ENCODE measurements at places on chromosomes 11 and 22. TPM values are rescaled to one million over a fixed set of nuclear protein-coding genes. Genes with fewer than 3 reads are reported as not detected.

- H3K4me1 ChIP-seq = no peaks in the 10 kb centered on the region
- no peak overlapping the region for H3K27ac ChIP-seq
- peaks cover 2% of the 10 kb centered on the region for H3K27me3 ChIP-seq
- H3K36me3 ChIP-seq = no peaks in the 10 kb centered on the region
- DNase-seq = no peak
Observed at GRCh38 chr11:125389339-125390166, 106.5 kb downstream of the FEZ1 start.

GRCh38 chr11:14673824-14674405 lies 30.3 kb downstream of the PDE3B start:
- H3K36me3 ChIP-seq = no peaks in the 10 kb centered on the region
- no peaks in the 10 kb centered on the region for H3K4me1 ChIP-seq
- H3K27ac ChIP-seq = no peak overlapping the region
- no peak for DNase-seq
- H3K27me3 ChIP-seq = no peaks in the 10 kb centered on the region

DNA sequence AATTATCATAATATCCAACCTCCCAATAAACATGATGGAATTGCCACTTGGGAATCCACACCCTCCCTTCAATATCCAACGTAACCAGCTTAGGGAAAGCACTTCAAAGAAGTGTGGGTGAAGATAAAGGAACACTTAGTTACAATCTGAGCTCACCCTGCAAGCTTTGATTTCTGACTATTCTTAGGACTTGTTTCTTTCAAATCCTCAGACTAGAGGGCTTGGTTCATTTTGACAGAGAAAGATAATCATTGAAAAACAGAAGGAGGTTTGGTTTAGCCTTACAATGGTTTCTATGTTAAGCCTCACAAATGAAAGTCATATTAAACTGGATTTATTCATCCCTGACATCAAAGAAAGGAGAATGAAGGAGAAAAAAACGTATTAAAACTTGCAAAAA lies 57.9 kb upstream of the SYT13 start:
- no peak overlapping the region for H3K4me3 ChIP-seq
- H3K27me3 ChIP-seq = peaks cover 6% of the 10 kb centered on the region
- no peaks in the 10 kb centered on the region for H3K36me3 ChIP-seq
- H3K27ac ChIP-seq = no peak overlapping the region

DNA sequence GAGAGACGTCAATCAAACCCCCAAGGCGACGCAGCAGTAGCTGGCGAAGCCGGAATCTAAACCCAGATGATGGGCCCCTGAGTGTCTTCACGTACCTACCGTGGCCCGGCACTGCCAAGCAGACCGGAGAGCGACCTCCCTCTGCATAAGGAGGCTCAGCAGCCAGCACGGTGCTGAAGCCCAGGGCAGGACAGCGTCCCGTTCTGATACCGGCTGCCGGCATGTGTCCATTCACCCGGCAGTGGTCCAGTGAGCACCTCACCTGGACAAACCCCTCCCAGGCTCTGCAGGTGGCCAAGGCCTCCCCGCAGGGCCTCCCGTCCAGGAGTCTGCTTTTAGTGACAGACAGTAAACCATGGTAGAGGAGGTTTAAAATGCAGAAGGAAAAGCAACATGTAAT lies 142.0 kb downstream of the BRD1 start:
- H3K27me3 ChIP-seq = no peaks in the 10 kb centered on the region
- H3K36me3 ChIP-seq = no peaks in the 10 kb centered on the region
- no peaks in the 10 kb centered on the region for H3K4me1 ChIP-seq

GRCh38 chr11:11983427-11983826 lies 25.0 kb downstream of the DKK3 start:
- peaks cover 1% of the 10 kb centered on the region for H3K27me3 ChIP-seq
- H3K4me3 ChIP-seq = no peak overlapping the region
- no peaks in the 10 kb centered on the region for H3K4me1 ChIP-seq
- H3K27ac ChIP-seq = no peak overlapping the region
- no peaks in the 10 kb centered on the region for H3K36me3 ChIP-seq

GRCh38 chr22:17791196-17791595 lies 16.9 kb upstream of the BID start:
- peaks cover 40% of the 10 kb centered on the region for H3K4me1 ChIP-seq
- no peak for DNase-seq
- H3K36me3 ChIP-seq = no peaks in the 10 kb centered on the region
- H3K4me3 ChIP-seq = no peak overlapping the region
- H3K27ac ChIP-seq = no peak overlapping the region

DNA sequence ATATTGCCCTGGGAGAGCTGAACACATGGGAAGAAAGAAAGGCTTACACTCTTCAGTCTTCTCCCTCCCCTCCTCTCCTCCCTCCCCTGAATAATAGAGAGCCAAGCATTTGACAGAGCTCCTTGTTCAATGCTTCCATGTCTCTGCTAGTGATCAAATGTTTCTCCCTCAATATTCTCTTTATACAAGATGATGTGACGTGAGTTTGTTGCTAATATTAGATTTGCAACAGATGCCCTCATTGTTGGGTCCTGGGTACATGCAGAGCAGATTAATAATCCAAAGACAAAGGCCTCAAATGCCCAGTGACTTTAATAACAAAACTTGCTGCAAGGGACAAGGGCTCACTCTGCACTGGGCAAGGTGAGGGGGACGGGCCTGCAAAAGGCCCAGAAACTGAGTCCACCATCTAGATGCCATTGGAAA lies 7.1 kb upstream of the ENDOD1 start:
- DNase-seq = no peak
- H3K27me3 ChIP-seq = no peaks in the 10 kb centered on the region
- H3K4me3 ChIP-seq = no peak overlapping the region
- no peaks in the 10 kb centered on the region for H3K36me3 ChIP-seq
- no peak overlapping the region for H3K27ac ChIP-seq
- peaks cover 5% of the 10 kb centered on the region for H3K4me1 ChIP-seq

- no peaks in the 10 kb centered on the region for H3K4me1 ChIP-seq
- H3K27ac ChIP-seq = no peak overlapping the region
- DNase-seq = no peak
- no peaks in the 10 kb centered on the region for H3K36me3 ChIP-seq
- H3K27me3 ChIP-seq = no peaks in the 10 kb centered on the region
Observed at GRCh38 chr22:49305214-49305965, 522.3 kb downstream of the BRD1 start.

- no peak overlapping the region for H3K27ac ChIP-seq
- H3K4me1 ChIP-seq = no peaks in the 10 kb centered on the region
- H3K36me3 ChIP-seq = no peaks in the 10 kb centered on the region
- H3K27me3 ChIP-seq = no peaks in the 10 kb centered on the region
- no peak overlapping the region for H3K4me3 ChIP-seq
Observed at GRCh38 chr11:99739464-99740089, 718.8 kb downstream of the CNTN5 start.

GRCh38 chr11:69210310-69211035 lies 54.7 kb downstream of the SMIM38 start:
- H3K36me3 ChIP-seq = no peaks in the 10 kb centered on the region
- H3K4me3 ChIP-seq = no peak overlapping the region
- peaks cover 20% of the 10 kb centered on the region for H3K4me1 ChIP-seq
- DNase-seq = peak; percentile 23
- no peak overlapping the region for H3K27ac ChIP-seq

GRCh38 chr11:121422675-121423074 lies 29.4 kb upstream of the SORL1 start:
- H3K36me3 ChIP-seq = no peaks in the 10 kb centered on the region
- peaks cover 53% of the 10 kb centered on the region for H3K4me1 ChIP-seq
- peak; percentile 72 for DNase-seq

- no peak overlapping the region for H3K27ac ChIP-seq
- DNase-seq = no peak
- no peak overlapping the region for H3K4me3 ChIP-seq
Observed at GRCh38 chr11:93653571-93653970, 7.9 kb upstream of the CEP295 start.

DNA sequence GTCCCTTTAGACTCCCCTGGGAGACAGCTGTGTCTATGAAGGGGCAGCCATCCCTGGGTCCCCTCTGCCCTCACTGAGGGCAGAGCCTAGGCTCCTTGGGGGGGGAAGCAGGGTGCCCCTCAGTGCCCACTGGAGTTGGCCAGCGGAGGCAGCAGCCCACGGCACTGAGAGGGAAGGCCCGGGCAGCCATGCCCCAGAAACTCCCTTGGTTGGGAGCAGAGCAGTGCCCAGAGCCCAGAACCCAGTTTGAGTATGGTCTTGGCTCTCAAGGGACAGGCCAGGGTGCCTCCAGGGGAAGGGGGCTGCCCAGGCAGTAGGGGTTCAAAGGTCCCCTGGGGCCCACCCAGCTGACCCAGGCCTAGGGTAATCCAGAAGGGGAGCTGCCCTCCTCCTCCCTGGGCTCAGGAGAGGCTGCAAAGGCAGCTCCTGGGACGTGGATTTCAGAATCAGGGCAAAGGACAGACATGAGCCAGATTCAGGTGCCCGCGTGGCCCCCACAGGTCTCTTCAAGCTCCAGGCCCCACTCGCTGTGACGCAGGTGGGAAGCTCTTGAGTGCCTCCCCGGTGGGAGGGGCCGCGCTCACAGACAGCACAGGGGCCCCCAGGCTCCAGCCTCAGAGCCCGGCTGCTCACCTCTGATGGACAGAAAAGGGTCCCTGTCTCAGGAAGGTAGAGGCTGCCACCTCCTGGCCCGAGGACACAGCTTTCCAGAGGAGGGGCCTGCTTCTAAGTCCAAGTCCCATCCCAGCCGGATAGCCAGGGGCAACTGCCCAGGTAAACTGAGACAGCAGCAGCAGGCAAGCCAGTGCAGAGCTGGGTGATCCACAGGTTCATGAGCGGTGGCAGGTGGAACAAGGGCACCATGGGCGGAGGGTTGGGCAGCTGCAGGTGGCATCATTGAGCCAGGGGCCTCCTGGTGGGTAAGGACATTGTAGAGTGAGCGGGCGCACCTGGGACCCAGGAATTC lies 2.6 kb downstream of the C11orf21 start:
- no peak for DNase-seq
- no peak overlapping the region for H3K27ac ChIP-seq
- H3K4me1 ChIP-seq = no peaks in the 10 kb centered on the region
- no peak overlapping the region for H3K4me3 ChIP-seq
- no peaks in the 10 kb centered on the region for H3K27me3 ChIP-seq

DNA sequence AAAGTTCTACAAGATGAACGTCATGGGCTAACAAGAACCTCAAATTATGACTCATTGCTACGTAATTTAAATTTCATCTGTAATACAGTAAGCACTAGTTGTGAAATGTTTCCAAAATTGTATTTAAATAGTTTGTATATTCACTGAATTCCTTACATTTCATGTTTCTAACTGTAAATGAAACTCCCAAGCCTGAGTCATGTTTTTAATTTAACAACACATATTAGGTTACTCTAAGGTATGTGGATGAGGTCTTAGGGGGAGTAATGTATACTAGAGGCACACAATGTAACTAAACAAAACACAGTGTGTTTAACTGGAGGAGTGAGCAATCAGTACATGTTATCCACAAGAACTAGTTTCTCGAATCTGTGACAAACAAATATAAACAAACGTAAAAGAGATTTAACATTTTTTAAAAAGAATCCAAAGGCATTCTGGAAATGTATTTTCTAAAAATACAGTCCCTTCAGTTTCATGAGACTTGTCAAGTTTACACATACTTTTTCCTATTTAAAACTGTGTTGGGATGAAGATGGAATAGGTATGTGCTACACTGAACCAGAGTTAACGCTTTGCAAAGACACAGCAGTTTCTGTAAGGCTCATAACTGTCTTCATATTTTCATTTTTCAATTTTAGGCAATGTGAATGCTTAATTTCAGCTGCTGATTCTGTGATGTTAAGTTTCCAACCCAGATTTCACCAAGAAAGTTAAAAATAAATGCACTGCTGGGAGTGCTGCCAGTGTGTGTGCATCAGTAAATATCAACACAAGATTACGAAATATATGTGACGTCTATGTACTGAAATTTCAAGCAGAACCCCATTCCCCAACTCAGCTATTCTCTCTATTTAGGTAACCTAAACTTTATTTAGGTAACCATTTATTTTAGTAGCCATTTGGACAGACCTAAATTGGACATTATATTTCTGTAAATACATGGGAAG lies 52.6 kb downstream of the PITPNB start:
- H3K4me3 ChIP-seq = no peak overlapping the region
- peaks cover 2% of the 10 kb centered on the region for H3K36me3 ChIP-seq
- DNase-seq = no peak
- no peak overlapping the region for H3K27ac ChIP-seq

GRCh38 chr11:122746050-122746478 lies 90.5 kb downstream of the UBASH3B start:
- no peaks in the 10 kb centered on the region for H3K36me3 ChIP-seq
- H3K4me3 ChIP-seq = no peak overlapping the region
- peak; percentile 87 for DNase-seq

DNA sequence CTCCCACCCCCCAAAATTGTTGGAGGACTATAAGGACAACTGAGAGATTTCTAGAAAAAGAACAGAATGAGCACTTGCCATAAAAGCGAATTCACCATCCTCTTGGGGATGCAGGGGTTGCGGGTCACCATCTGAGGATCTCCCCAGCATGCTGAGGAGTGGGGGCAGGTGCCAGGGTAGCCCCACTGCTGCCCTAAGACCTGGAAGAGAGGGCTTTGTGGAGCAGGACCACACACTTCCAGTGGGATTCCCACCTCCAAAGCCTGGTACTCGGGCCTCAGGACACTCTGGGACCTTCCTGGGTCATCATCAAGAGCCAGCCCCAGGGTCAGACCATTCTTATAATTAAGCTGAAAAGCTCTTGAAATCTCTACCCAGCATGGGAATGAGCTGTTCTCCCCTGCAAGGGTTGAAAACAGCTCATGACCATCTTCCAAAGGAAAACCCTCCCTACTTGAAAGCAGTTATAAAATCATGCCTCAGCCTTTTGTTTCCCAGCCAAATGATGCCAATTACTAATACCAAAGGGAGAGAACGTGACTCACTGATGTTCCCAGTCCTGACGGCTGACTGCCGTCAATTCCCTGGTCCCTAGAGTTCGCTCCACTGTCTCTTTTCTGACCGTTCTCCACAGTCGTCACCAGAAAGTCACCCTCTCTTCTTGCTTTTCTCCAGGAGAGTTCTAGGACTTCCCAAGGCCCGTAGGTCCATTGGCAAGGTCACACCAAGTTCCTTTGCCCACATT lies 76.8 kb upstream of the CREB3L1 start:
- H3K27me3 ChIP-seq = peaks cover 2% of the 10 kb centered on the region
- H3K27ac ChIP-seq = no peak overlapping the region
- no peaks in the 10 kb centered on the region for H3K4me1 ChIP-seq
- H3K4me3 ChIP-seq = no peak overlapping the region
- DNase-seq = no peak

GRCh38 chr11:86717817-86718501 lies 45.5 kb upstream of the ME3 start:
- no peaks in the 10 kb centered on the region for H3K4me1 ChIP-seq
- no peak overlapping the region for H3K4me3 ChIP-seq
- no peaks in the 10 kb centered on the region for H3K36me3 ChIP-seq

GRCh38 chr11:37999171-37999570 lies 1401.1 kb upstream of the RAG2 start:
- H3K36me3 ChIP-seq = no peaks in the 10 kb centered on the region
- H3K27me3 ChIP-seq = no peaks in the 10 kb centered on the region
- no peak overlapping the region for H3K27ac ChIP-seq

GRCh38 chr22:35846804-35847203 lies 129.1 kb downstream of the APOL5 start:
- no peak overlapping the region for H3K27ac ChIP-seq
- no peaks in the 10 kb centered on the region for H3K27me3 ChIP-seq
- no peak overlapping the region for H3K4me3 ChIP-seq
- no peaks in the 10 kb centered on the region for H3K36me3 ChIP-seq
- DNase-seq = no peak
- no peaks in the 10 kb centered on the region for H3K4me1 ChIP-seq

CACNA1I gene
- 0.03 TPM for total RNA-seq

APOA1 gene
- total RNA-seq = 2.0 TPM

NPAS4 gene
- total RNA-seq = not detected

SPDYC gene
- total RNA-seq = not detected

OR51E2 gene
- total RNA-seq = not detected

OR10A2 gene
- total RNA-seq = not detected

KCTD14 gene
- total RNA-seq = 0.38 TPM

CCDC87 gene
- total RNA-seq = 0.08 TPM

MS4A3 gene
- total RNA-seq = not detected

GALNT18 gene
- total RNA-seq = 7.0 TPM
